Cardiac atrium fibroblast (primary cell): ENCODE measurements at places on chromosomes 3 and 15. TPM values are rescaled to one million over a fixed set of nuclear protein-coding genes. Genes with fewer than 3 reads are reported as not detected.

PAK6 gene
- total RNA-seq, result 0.16 TPM in 1 of 2 replicates, not detected in the other

GP5 gene
- under 0.01 TPM in 1 of 2 replicates, not detected in the other for total RNA-seq

ARHGAP11A gene
- total RNA-seq, result 6.3 and 7.6 TPM in 2 replicates

GNAT1 gene
- total RNA-seq, result not detected in 2 replicates

IFRD2 gene
- total RNA-seq, result 47.1 and 55.2 TPM in 2 replicates

NFKBIZ gene
- 39.2 and 47.1 TPM in 2 replicates for total RNA-seq

NOX5 gene
- 0.18 TPM in 1 of 2 replicates, not detected in the other for total RNA-seq

SLC12A1 gene
- not detected in 2 replicates for total RNA-seq

TEX55 gene
- not detected in 2 replicates for total RNA-seq

INTS14 gene
- total RNA-seq, result 22.4 and 28.7 TPM in 2 replicates

AADACL2 gene
- not detected in 2 replicates for total RNA-seq

GHSR gene
- not detected in 2 replicates for total RNA-seq

RHOV gene
- total RNA-seq, result not detected in 2 replicates

PP2D1 gene
- total RNA-seq, result not detected in 2 replicates

NUDT16 gene
- total RNA-seq, result 15.4 and 17.0 TPM in 2 replicates

RTP4 gene
- 0.18 and 1.9 TPM in 2 replicates for total RNA-seq

ABI3BP gene
- total RNA-seq, result 8.7 and 366 TPM in 2 replicates

TMCO5A gene
- total RNA-seq, result not detected in 2 replicates

CPN2 gene
- total RNA-seq, result not detected in 2 replicates

TICRR gene
- 2.5 and 2.8 TPM in 2 replicates for total RNA-seq

THRB gene
- total RNA-seq, result 1.6 TPM in 2 replicates

ZBBX gene
- total RNA-seq, result not detected in 2 replicates

SATB1 gene
- total RNA-seq, result 6.0 and 7.9 TPM in 2 replicates

SAMMSON gene
- total RNA-seq, result 0.16 TPM in 1 of 2 replicates, not detected in the other

ARL13B gene
- total RNA-seq, result 11.6 and 14.9 TPM in 2 replicates

CCDC33 gene
- total RNA-seq, result not detected in 2 replicates

ARID3B gene
- total RNA-seq, result 0.65 and 0.90 TPM in 2 replicates

SEMA3G gene
- under 0.01 and 0.49 TPM in 2 replicates for total RNA-seq

RARRES1 gene
- total RNA-seq, result 5.8 and 13.9 TPM in 2 replicates

TMC3 gene
- 0.32 TPM in 1 of 2 replicates, not detected in the other for total RNA-seq

CHRM5 gene
- total RNA-seq, result not detected in 2 replicates

PRTG gene
- total RNA-seq, result 1.3 and 5.8 TPM in 2 replicates

CEP19 gene
- 1.6 and 3.2 TPM in 2 replicates for total RNA-seq

EXD1 gene
- not detected in 2 replicates for total RNA-seq

LYSMD2 gene
- 6.5 and 14.1 TPM in 2 replicates for total RNA-seq

NDUFB4 gene
- total RNA-seq, result 97.5 and 116 TPM in 2 replicates

ARGFX gene
- not detected in 2 replicates for total RNA-seq

SEMA3F gene
- 6.5 and 20.9 TPM in 2 replicates for total RNA-seq

FILIP1L gene
- 18.1 and 22.0 TPM in 2 replicates for total RNA-seq

NR2E3 gene
- total RNA-seq, result not detected in 2 replicates

IDH2 gene
- total RNA-seq, result 58.7 and 60.8 TPM in 2 replicates

GOLGA6B gene
- total RNA-seq, result not detected in 2 replicates

SLC28A2 gene
- not detected in 2 replicates for total RNA-seq

TRAT1 gene
- total RNA-seq, result not detected in 2 replicates

REC114 gene
- total RNA-seq, result not detected in 2 replicates

CLN6 gene
- total RNA-seq, result 15.3 and 37.4 TPM in 2 replicates

GAP43 gene
- not detected in 2 replicates for total RNA-seq

C3orf18 gene
- total RNA-seq, result 4.5 and 11.9 TPM in 2 replicates

RPL32 gene
- total RNA-seq, result 675 and 1,004 TPM in 2 replicates

ZBED2 gene
- not detected in 2 replicates for total RNA-seq

WDR5B gene
- total RNA-seq, result 1.6 and 5.5 TPM in 2 replicates

SLC6A11 gene
- total RNA-seq, result not detected in 2 replicates
